Islet precursor cell (in vitro differentiated cells): ENCODE measurements at places on chromosomes 1 and 21.

DNA sequence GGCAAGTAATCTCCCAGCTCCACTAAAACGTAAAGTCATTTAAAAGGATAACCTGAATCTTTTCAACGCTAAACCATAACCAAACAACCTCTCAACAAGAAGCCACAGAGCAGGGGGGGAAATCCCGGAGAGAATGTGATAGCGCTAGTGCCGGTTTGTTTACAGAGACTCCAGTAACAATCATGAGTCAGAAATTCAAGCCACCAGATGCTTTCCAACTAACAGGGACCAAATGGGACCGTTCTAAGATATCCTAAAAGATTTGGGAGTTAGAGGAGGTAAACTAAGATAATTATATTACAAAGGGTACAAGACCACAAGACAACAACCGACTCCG is 825 bp downstream of the DCAF8 start:
- peak; percentile 77 for DNase-seq

DNA sequence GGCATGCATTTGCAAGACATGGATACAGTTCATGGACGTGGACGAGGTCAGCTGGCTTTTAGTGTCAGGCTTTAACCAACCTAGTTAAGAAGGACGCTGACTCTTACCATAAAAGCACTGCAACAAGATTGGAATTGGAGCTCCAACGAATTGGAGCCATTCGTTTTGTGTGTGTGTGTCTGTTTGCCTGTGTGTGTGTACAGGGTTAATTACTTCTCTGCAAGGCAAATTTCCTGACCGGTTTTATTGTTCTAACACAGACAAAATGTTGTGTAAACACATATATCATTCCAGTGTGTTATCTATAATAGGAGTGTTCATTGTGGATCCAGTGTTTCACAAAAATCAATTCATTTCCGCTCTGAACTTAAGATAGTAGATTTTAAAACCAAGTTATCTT is 7.9 kb downstream of the ITSN1 start:
- DNase-seq: no peak

- DNase-seq: peak; percentile 78
Observed at GRCh38 chr1:207077470-207078377, 10.9 kb upstream of the C4BPB start.

DNA sequence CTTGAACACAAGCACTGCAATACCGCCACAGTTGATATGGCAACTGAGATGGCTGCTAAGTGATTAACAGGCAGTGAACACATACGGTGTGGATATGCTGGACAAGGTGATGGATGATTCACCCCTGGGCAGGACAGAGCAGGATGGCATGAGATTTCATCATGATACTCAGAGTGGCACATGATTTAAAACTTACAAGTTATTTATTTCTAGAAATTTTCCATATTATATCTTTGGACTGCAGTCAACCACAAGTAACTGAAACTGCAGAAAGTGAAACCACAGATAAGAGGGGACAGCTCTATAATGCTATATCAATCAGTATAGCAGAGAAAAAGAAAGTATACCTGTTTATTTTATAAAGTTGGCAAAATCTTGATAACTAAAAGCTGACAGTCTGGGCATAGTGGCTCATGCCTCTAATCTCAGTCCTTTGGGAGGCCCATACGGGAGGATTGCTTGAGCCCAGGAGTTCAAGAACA is 47.9 kb downstream of the PHACTR4 start:
- DNase-seq: no peak

DNA sequence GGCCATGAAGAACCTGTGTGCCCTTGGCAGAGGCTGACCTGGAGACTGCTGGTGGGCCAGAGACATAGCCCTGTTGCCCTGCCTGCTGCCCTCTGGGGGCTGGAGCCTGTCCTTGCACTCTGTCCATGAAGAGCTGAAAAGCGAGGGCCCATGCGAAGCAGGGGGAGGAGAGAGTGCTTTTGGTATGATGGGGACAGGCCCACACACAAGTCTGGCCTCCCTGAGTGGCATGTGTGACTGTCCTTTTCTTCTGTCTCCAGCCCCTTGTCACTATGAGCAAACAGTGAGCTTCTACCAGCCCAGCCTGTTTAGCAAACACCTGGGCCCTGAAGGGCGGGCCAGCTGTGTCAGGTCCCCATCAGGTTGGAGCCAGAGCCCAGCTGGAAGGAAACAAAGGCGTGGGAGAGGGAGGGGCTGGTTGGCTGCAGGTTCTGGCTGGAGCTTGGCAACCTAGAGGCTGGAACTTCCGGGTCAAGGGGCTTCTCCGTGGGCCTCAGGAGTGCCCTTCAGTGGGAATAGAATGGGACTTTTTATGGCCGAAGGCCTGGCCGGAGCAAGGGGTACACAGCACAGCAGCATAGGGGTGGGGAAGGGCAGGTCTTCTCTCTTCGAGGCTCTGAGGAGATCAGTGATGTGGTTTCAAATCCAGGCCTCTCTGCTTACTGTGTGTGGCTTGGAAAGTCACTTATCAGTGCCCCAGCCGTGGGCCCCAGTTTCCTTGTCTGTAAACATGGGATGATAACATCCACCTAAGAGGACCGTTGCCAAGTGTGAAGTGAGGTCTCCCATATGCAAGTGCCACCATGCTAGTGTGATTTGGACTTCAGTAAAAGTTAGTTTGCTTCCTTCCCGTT is 14.3 kb downstream of the QSOX1 start:
- DNase-seq: peak; percentile 85

DNA sequence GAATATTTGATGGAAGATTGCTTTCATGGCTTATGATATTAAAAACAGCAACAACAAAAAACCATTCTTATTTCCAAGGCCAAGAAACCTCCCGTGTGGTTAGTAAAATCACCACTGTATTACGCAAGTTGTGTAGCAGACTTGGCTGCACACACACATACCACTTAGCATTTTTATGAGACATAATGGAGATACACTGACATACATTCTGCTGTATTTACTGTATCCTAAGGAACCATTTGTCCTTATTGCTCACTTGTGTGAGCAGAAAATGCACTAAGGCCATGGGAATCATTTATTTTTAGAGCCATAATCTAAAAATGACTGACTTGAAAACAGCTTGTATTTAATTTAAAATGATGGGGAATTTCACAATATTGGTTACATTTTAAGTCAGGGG is 584 bp upstream of the C1orf141 start:
- DNase-seq: no peak

DNA sequence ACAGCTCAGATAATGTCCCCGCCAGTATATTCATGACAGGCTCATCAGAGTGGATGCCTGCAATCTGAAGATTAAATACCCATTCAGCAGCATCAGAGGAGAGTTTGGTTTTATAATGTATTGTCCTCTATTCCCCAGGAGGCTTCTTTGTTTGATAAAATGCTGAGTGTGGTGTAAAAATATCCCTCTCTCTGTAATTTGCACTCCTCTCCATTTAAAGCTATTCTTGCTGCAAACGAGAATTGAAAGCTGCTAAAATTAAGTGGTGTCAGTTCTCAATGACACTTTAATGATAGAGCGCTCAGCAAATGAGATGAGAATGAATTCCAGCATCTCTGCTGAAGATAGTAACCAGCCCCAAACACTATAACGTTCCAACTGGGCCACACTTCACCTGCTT is 205.7 kb upstream of the RRP15 start:
- DNase-seq: no peak

DNA sequence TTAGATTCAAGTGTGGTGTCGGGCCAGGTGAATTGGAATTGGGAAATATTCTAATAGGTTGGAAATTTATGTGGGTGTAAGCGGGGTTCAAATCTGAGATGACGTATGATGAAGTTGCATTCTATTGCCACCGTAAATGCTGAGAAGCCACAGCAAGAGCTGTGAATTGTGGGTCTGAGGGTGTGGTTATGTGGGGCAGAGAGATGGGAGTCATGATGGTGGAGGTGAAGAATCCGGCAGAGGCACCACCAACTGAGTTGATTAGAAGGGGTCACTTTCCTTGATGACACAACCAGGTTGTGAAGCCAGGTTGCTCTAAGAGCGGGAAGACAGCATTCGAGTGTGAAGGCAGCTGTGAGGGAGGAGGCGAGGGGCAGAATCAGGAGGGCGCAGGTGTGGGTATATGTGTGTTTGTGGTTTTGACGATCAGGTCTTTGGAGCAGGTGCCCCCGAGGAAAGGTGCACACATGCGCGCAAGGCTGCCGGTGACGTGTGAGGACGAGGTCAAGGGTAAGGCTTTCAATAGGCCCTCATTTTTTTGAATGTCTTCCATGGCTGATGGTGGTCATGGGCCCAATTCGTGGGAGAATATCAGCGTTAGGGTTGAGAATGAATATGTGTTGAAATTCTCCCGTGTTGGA is 18.7 kb downstream of the LRRC3 start:
- no peak for DNase-seq

- no peak for DNase-seq
Observed at GRCh38 chr1:31315902-31316301, 19.1 kb downstream of the ZCCHC17 start.

DNA sequence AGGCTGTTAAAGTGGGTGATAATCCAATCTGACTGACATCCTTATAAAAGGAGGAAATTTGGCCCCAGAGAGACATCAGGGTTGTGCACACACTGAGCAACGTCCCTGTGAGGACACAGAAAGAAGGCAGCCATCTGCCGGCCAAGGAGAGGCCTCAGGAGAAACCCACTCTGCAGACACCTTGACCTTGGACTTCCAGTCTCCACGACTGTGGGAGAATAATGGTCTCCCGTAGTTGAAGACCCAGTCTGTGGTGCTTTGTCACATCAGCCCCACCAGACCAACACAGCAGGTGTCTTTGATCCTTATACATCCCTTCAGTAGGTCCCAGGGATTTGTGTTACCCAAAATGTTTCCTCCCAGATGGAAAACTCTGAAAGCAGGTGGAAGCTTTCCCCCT is 4.2 kb upstream of the DNAJC28 start:
- no peak for DNase-seq

- no peak for DNase-seq
Observed at GRCh38 chr1:14440731-14441130, 157.8 kb upstream of the KAZN start.

GRCh38 chr1:202228484-202229122 is 35.0 kb downstream of the LGR6 start:
- DNase-seq: no peak

DNA sequence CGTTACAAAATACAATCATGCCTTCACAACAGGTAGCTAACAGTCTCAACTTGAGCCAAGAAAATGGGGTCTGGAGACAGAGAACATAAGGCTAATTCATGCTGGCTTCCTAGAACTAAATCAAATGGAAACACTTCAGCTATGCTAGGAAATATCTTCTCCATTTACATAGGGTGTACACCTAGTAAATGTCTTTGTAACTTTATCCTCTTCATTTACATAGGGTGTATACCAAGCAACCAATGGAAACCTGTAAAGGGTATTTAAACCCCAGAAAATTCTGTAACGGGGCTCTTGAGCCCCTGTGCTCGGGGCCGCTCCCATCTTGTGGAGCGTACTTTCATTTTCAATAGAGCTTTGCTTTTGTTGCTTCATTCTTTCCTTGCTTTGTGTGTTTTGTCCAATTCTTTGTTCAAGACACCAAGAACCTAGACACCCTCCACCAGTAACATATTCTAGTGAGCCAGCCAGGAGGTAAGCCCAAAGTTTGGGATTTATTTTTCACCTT is 19.5 kb upstream of the CYP4X1 start:
- no peak for DNase-seq

DNA sequence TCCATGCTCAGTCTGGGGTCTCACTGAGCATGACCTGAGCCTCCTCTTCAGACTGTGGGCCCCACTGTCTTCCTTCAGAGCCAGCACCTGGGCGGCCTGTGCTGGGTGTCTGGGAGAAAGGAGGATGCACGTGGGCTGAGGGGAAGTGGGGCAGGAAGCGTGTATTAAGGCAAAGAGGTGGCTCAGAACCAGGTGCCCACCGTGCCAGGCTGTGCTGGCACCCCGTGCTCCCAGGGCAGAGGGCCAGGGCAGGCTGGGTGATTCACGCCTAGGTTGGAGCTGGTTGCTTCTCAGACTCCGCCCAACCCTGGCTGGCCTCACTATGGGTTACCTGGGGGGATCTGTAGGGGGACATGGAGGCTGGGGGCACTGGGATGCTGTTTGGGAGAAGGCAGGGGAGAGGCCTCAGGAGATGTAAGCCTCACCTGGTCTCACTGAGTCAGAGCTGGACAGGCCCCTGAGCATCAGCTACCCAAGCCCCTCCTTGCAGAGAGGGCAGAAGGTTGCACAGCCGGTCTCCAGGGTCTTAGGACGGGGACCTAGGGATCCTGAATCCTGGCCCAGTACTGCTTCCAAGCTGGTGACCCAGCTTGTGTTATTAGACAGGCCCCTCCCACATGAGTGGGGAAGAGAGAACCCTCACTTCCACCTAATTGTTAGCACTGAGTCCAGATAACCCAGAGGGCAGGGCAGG is 18.6 kb upstream of the PADI1 start:
- peak; percentile 33 for DNase-seq

DNA sequence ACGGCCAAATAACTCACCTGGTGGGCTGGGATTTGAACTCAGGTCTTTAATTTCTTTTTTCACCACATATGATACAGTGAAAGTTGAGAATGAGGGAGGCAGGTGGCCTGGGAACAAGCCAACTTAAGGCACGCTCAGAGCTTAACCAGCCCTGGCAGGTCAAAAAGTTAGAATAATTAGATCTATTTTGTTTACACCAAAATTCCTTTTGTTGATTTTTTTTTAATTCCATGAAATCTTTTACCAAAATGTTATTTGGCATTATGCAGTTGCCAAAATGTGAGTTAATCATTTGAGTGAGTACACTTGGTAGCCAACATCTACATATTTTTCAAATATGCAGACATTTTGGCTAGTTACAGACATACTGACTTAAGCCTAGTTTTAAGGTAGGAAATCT is 36.8 kb downstream of the LHX8 start:
- no peak for DNase-seq

- peak; percentile 75 for DNase-seq
Observed at GRCh38 chr1:155080312-155081228, 1.9 kb downstream of the EFNA3 start.

- no peak for DNase-seq
Observed at GRCh38 chr1:86259390-86259789, 102.8 kb upstream of the COL24A1 start.

DNA sequence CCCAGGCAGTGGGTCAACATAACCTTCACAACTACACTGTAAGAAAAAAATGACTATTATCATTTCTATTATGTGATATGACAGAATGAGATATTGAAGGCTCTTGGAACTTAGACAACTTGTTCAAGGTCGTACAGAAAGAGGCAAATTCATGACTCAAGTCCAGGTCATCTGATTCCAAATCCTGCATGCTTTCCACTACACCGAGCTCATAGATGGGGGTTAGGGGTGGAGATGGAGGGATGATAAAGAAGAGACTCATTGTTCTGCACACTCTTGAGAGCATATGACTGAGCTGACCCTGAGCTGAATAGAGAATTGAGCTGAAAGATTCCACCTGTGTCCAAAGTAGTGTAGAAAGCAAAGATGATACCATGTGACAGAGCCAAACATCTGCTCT is 2.8 kb downstream of the FCRL6 start:
- DNase-seq: no peak

- DNase-seq: no peak
Observed at GRCh38 chr1:22529901-22530621, 33.2 kb upstream of the EPHA8 start.

GRCh38 chr1:178938959-178939317 is 68.1 kb upstream of the ANGPTL1 start:
- DNase-seq: no peak
